Lower leg skin (tissue), 4 donors: ENCODE measurements at places on chromosomes 6 and 20. TPM values are rescaled to one million over a fixed set of nuclear protein-coding genes. Genes with fewer than 3 reads are reported as not detected.

- peak; percentile 74 for DNase-seq
Measured at GRCh38 chr20:24612799-24613775, 143.7 kb downstream of the SYNDIG1 start.

DNA sequence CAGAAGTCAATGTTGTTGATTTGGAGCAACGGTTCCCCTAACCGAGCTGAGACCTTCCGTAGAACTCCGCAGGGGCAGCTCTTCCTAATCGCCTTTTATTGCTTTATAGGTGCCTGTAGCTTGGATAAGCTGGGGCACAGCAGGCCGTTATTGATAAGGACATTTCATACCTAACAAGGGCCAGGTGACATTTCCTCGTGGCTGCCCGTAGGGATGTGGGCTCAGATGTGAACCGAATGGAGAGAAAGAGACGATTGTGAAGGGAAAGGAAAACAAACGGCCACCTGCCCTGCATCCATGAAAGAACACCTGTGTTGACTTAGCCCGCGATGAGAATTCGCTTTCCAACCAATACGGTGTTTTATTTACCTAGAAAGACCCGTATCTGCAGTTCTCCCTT, 53.3 kb upstream of the DACT2 start:
- no peak for DNase-seq

GRCh38 chr6:136968837-136969236, 46.7 kb downstream of the SLC35D3 start:
- DNase-seq: no peak

DNA sequence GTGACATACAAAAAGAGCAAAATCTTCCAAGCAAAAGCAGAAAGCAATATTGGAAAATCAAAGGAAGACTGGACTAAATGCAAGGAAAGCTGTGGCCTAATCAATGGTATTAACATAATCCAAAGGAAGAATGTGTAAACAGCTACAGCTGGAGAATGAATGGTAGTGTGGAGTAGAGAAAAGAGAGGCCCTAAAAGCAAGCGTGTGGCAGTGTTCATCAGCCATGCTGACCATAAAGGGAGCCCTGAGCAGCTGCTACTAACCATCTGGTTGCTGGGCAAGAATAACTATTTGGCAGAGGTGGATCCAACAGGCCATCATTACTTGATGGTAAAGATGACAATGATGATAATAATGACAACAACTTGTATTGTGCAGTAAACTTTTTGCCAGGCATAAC, 148.5 kb upstream of the BEND6 start:
- no peak for DNase-seq

DNA sequence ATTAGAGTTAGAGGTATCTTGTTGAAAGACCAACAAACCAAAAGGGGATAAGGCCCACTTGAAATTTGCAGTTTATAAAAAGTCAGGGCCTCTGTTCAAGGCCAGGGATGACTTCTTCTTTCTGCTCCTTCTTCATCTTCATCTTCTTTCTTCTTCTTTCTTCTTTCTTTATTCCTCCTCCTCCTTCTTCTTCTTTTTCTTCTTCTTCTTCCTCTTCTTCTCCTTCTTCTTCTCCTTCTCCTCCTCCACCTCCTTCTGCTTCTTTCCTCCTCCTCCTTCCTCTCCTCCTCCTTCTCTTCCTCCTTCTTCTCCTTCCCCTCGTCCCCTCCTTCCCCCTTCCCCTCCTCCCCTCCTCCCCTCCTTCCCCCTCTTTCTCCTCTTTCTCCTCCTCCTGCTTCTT, 18.4 kb upstream of the ZNF292 start:
- no peak for DNase-seq

DNA sequence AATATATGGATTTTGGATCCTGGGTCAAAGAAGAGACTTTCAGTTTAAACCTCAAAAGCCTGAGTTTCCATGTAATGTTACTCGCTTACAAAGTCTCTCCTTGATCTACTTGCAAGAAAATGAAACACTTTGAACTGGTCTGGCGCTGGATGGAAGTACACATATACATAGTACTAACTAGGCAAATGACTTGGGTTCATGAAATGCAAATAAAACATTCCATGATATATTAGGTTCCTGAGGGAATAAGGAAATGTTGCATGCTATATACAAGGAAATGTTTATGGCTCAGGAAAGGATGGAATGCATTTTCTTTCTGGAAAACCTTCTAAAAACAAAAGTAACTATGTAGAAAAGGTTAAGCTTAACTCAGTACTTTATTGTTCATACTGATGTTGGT, 11.4 kb upstream of the TXLNB start:
- DNase-seq: no peak

DNA sequence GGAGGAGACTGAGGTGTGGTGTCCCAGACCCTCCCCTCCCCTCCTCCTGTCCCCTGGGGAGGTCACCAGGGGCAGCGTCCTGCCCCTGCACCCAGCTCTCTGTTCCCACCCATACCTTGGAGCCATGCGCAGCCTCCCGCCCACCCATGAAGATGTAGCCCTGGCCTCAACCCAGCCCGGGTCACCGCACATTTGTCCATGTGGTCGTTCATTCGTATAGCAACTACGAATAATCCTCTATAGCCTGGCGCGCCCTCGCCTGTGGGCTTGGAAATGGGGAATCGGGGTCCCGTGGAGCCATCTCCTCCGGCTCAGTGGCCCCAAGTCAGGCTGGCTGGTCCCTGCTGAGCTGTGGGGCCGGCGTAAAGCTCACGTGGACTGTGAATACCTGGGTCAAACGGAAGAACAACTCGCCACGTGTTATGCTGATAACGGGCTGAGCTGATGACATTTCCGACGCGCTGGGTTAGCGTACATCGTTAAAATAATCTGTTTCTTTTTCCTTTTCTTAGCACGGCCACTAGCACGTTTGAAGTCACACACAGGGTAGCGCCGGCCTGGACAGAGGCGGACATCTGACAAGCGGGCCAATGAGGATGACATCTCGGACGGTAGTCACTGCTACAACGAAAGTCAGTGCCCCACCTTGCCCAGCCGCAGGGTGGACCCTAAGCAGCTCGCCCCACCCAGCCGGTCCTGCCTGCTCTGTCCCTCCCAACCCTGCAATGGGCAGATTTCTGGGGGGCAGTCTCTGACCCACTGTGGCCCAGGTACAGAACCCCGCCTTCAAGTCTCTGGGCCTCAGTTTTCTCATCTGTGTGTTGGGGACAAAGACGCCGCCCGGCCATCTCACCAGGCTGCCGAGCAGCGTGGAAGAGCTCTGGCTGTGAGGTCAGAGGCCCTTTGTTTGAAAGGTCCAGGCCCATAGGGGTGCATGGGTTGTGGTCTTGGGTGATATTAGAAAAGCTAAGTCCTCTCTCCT, 19.8 kb upstream of the RBBP8NL start:
- no peak for DNase-seq

DNA sequence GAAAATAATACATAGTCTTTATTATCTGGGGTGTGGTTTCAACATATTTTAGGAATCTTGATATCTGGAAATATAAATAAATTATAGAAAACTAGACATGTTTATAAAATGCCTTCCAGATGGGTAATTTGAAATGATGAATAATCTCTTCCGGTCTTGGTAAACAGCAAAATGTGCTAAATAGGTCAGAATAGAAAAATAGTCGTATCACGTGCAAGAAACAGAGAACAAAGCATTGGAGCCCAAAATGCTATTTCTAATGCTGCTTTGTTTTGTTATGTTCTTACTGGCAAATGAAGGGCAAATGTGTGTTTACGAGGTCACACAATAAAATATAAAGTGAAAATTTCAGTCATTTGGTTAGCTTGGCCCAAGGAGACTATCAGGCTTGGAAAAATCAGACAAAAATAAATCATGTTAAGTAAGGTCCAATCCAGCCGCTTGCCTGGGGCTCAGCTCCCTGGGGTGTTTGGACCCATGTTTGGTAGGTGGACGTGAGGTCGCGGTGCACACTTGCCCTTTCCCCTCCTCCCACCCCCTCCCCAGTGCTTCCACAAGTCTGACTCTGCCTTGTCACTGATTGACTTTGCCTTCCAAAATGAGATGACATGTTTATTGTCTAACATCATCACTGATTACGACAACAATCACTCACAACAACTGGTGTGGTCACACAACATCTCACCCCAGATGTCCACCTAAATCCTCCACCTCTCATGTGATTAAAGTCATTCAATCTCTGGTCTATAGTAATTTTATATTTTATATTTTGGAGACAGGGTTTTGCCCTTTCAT, 56.0 kb downstream of the RIN2 start:
- DNase-seq: no peak

DNA sequence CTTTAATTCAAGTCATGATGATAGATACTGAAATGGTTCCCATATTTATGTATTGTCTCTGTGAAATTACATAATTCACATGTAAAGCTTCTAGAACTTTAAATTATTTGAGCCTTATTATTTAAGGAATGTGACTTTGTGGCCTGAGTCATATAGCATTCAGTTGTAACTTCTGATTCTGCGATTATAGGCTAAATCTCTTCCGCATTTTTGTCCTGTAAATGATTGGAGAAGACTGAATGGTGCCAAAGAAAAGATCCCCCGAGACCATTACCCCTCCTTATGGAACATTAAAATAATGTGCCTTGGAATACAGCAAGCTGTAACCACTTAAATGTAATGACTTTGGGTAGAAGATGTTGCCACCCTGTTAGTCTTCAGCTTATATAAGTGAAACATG, 63.3 kb upstream of the MAP7 start:
- DNase-seq: no peak

DNA sequence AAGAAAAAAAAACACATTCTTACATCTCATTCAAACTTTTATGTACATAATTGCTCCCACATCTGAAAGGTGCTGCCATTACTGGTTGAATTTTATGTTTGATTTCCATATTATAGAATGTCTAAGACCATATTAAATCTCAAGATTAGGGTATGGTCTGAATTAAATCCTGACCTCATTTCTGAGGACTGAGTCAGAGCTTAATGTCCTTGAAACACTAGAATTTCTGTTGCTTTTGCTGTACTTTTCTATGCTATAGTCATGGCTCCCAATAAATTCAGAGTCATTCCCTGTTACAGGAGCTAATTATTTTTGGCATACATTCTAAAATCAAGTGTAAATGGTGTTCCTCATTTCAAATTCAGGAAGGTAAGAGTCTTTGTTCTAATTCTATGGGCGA, 285.3 kb upstream of the MANEA start:
- DNase-seq: no peak

DNA sequence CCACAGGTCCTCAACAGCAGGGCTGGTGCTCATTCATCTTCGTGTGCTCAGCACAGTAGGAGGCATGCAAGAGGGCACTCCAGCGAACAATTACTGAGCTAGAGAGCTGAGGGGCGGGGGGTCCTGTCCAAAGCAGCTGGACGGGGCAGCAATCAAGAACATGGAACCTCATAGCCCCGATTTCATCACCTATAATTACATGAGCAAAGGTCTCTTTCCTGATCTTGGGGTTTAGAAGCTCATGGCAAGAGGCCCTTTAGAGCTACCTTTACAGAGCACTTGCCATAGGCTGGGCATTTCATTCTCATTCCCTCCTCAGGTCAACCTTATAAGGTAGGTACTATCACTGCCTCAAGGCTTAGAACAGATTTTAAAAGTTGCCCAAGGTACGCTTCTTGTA, 10.4 kb downstream of the MOCS1 start:
- no peak for DNase-seq

- DNase-seq: no peak
Measured at GRCh38 chr6:154301839-154302752, 54.5 kb downstream of the IPCEF1 start.

The CCN6 gene
- 1.9 TPM for total RNA-seq

The HLA-DRB5 gene
- 4.1 TPM for total RNA-seq

The KCNQ2 gene
- total RNA-seq: not detected

The DEF6 gene
- total RNA-seq: 30.1 TPM

The PCED1A gene
- total RNA-seq: 10.6 TPM

The ZC2HC1B gene
- total RNA-seq: not detected
